ENCODE measurements at places on chromosomes 4 and X.

DNA sequence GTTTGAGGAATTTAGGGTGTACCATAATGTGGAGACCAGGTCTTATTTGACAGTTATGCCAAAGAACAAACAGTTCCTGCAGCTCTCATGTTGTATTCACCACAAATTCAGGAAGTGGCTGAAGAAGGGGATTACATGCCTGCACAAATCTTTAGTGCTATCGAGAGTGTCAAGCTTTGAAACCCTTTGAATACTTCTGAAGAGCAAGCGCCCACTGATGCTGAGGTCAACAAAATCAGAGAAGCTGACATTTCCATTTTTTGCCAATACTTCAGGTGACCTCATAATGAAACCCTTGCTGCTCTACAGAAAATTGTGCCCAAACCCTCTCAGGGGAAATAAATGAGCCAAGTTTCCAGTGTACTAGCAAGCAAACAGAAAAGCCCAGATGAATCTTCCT, 28.4 kb downstream of the PAK3 start:
- no peak for DNase-seq

- DNase-seq = peak; percentile 76
These were observed 46.1 kb upstream of the GPR78 start for GRCh38 chr4:8534129-8534528.

DNA sequence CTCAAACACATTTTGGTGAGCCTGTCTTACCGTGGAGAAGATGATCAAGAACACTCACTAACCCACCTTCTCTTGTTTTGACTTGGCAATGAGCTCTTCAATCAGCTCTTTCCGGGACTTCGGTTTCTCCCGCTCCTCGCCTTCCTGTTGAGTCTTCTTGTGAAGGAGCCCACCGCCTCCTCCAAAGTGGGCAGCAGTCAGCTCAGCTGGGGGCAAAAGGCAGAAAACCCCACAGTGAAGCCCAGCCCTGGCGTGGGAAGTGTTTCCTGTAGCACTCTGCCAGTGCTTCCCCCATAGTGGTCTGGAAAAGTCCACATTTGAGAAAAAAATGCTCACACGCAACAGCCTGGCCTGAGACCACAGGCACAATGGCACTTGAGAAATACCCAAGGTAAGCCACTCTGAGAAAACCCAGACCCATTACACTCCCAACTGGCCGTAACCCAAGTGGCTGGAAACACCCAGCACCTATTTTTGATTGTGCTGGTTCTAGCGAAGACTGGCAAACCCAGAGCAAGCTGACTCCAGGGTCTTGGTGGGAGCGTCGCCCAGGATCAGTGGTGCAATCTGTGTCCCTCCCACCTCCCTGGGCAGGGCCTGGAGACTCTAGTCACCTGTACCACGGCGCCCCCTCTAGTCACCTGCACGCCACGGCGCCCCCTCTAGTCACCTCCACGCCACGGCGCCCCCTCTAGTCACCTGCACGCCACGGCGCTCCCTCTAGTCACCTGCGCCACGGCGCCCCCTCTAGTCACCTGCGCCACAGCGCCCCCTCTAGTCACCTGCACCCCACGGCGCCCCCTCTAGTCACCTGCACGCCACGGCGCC, 8.6 kb downstream of the NOP14 start:
- no peak for DNase-seq

DNA sequence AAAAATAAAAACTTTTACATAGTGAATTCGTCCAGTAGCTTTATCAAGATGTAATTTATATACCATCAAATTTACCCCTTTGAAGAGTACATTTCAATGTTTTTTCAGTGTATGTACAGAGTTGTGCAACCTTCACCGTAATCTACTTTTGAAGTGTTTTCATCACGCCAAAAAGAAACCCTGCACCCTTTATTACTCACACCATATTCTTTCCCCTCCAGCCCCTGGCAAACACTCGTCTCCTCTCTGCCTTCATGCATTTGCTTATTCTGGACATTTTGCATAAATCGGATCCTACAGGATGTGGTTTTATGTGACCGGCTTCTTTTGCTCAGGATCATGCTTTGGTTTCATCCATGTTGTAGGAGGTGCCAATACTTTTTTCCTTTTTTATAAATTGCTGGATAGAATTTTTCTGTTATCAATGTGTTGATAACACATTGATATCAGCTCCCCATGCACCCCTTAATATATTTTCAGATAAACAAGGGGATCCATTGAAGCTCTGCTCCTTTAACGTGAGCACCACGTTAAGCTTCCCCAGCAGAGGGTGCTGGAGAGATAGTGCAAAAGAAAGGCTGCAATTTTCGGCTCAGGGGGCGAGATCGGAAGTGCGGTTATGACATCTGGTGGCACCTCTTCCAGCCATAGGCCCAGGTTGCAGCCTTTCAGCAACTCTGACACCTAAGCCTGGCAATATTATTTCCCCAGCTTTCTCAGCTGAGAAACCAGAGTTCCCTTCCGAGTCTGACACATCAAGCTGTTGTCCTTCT, 100.1 kb upstream of the VCX3B start:
- peak; percentile 15 for DNase-seq

GRCh38 chr4:4670869-4671268, 129.0 kb upstream of the STX18 start:
- DNase-seq = no peak

- DNase-seq = peak; percentile 62
These were observed 652 bp downstream of the SRPX start for GRCh38 chrX:38220024-38220414.

DNA sequence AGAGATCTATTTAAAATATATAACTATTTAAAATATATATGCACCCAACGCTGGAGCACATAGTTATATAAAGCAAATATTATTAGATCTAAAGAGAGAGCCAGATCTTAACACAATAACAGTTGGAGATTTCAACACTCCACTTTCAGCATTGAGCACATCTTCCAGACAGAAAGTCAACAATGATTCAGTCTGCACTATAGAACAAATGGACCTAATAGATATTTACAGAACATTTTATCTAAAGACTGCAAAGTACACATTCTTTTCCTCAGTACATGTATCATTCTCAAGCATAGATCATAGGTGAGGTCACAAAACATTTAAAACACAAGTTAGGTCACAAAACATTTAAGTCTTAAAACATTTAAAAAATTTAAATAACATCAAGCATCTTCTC, 36.4 kb downstream of the NLRP2B start:
- DNase-seq = no peak

DNA sequence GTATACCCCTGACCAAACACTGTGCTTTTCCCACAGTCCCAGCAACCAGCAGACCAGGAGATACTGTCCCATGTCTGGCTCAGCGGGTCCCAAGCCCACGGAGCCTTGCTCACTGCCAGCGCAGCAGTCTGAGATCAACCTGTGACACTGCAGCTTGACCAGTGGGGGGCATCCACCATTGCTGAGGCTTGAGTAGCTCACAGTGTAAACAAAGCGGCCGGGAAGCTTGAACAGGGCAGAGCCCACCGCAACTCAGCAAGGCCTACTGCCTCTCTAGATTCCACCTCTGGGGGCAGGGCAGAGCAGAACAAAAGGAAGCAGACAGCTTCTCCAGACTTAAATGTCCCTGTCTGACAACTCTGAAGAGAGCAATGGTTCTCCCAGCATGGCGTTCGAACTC, 58.1 kb downstream of the SLC10A6 start:
- DNase-seq = no peak

DNA sequence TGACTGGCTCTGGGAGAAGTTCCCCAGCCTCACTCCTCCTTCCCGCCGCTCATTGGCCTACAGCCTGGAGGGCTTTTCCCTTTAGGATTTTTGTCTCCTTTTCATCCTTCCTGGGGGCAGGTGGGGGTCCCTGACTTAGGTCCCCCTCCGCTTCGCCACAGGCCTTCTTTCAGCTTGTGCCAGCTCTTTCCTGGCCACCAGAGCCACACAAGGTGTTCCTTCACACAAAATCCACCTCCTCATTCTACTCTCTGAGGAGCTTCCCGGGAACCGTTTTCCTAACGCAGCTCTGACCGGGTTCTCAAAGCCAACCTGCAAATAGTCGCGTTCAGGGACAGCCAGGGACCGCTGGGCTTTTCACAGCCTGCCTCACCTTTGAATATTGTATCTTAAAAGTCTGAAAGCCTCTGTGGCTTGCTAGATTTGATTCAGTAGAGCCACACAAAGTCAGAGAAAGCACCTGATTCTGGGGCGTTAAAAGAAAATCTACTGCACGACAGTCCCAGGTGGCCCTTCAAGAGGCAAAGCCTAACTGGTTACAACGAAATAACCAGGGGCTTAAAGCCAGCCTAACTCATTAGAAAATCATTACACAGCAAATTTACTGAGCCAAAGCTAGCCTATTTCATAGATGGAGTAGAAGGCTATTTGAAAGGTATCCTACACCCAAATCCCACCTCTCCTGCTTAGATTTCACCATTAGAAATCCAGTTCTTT, 731 bp upstream of the GPC3 start:
- DNase-seq = no peak

DNA sequence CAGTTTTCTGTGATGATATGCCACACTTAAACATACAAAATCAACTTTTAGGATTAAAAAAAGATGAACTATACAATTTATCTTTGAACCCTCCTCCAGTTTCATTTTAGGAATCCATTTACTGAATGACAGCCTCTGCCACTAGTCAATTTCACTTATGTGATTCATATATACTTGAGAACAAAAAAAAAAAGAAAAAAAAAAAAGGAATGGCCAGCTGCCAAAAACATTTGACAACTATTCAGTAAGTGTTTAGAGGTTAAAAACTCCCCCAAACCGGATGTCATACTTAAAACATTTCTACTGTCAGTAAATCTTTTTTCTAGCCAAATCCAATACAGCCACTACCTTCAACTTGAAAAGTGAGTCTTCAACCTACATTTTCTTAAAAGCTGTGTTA, 266.7 kb upstream of the MAGEB2 start:
- DNase-seq = peak; percentile 1

DNA sequence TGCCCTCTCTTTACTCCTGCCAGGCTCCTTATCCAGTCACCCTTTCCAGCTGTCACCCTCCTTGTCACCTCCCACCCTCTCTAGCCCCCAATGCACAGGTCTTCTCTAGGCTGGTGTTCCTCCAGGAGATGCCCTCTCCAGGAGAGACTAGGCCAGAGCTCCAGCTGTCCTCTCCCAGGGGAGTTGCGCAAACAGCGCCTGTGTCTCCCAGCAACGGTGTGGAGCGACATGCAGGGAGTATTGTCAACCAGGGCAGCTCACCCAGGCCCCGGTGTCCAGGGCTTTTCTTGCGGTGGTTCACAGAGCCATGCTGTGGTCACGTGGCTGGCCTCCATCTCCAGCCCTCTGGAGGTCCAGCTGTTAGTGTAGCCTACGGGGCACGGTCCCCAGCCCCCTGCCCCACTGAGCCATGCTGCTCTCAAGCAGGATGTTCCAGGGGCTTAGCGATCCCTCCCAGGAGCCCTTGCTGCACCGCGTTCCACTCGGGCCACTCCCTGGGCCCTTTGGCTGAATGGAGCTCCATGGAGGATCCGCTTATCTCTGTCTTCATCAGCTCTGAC, 34.8 kb downstream of the CCNQ start:
- no peak for DNase-seq

DNA sequence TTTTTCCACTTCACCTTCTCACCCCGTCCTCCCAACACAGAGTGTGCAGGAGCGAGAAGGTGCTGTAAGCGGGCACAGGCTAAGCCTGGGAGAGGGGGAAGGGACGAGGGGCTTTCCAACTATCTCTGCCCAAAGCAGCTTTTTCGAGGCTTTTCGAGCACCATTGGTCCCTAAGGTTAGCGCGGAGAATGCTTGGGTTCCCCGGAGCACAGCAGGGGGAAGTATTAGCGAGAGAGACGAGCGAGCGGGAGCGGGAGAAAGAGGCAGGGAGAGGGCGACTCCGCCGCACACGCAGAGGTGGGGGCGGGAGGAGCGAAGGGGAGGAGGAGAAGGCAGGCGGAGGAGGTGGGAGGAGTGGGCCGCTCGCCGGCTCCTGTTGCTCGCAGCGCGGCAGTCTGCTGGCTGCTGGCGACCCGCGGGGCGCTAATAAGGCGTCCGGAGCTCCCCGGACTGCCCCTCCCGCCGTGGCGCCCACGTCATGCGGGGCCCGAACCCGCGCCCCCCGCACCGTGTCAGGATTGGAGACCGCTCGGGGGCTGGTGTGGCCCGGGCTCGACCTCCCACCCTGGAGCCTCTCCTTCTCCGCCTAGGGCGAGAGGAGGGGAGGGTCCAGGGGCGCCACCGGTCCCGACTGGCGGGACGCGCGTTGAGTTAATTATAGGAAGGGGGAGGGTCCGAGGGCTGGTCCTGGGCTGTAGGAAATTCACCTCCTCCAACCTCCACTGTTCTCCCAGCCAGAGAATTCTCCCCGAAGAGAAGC, at the start of gene ADAMTS3:
TSS of gene ADAMTS3 (minus strand) at position 263 of the 760 bp plus-strand sequence. CDS start 459 bp downstream, outside the sequence.
- peak; percentile 86 for DNase-seq

- no peak for DNase-seq
These were observed 18.3 kb downstream of the STIM2 start for GRCh38 chr4:26878794-26879391.

DNA sequence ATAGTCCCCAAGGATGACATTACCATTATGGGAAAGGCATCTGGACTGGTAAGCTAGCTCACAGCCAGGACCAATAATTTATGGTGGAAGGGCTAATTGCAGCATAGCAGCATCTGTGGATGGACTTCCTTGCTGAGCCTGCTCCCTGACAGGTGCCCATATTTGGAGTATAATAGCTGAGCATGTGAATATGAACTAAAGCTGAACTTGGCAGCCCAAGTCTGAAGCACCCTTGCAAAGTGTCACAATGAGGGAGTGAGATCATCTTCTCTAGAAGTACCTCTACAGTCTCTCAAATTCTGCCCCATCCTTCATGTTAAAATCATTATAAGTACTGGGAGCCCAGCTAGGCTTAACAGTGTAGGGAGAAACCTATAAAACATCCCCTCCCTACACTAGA, 128.2 kb upstream of the INPP4B start:
- DNase-seq = no peak

- no peak for DNase-seq
These were observed 73.7 kb downstream of the LEF1 start for GRCh38 chr4:108094923-108095482.

GRCh38 chrX:71458866-71459265, 74.0 kb upstream of the OGT start:
- no peak for DNase-seq

GRCh38 chr4:138305050-138305449, 62.9 kb upstream of the SLC7A11 start:
- DNase-seq = no peak

GRCh38 chr4:57137261-57137660, 27.1 kb upstream of the IGFBP7 start:
- no peak for DNase-seq

GRCh38 chr4:95535180-95535579, 13.6 kb downstream of the UNC5C start:
- DNase-seq = no peak

- peak; percentile 77 for DNase-seq
These were observed 38.2 kb downstream of the MAGED1 start for GRCh38 chrX:51931566-51932150.

- DNase-seq = peak; percentile 3
These were observed 57.7 kb downstream of the IL13RA2 start for GRCh38 chrX:114959729-114960128.

Data from tongue (tissue), 3 donors.